ENCODE measurements at places on chromosomes 7 and 10. TPM values are rescaled to one million over a fixed set of nuclear protein-coding genes. Genes with fewer than 3 reads are reported as not detected.

DNA sequence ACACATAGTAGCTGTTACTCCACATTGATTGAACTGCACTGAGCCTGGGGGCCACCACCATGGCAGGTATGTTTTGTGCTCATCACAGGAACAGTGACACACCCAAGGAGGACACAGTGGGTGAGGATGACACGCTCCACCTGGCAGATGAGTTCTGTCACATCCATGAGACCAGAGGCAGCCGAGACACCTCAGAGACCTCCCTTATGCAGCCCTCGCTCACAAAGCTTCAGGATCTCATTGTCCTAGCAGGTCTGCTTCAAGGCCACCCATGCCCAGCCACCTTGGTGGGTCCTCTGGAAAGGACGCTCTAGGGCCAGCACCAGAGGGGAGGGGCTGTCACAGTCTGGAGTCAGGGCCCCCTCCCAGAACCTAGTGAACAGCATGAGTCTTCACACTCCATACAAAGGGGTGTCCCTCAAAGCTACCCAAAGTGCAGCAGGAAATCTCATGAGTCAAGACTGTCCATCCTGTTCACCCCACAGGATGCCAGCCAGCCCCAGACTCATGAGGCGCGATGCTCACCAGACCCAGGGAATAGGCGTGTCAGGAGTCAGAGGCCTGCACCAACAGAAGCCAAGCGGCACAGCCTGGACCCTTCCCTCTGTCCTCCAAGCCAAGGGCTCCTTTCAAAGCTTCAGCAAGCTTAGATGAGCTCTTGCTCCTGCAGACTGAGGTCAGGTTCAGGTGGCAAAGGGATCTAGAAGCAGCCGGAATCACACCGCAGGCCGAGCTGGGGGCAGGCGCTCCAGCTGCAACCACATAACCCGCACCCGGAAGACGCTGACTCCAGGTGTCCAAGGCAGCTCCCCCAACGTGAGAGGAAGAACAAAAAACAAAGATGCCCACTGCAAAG is 9.6 kb downstream of the FAM53B start:
- H3K36me3 ChIP-seq = peaks cover 8% of the 10 kb centered on the region
- H3K27ac ChIP-seq = peak overlapping the region; percentile 91
- H3K27me3 ChIP-seq = peaks cover 6% of the 10 kb centered on the region

DNA sequence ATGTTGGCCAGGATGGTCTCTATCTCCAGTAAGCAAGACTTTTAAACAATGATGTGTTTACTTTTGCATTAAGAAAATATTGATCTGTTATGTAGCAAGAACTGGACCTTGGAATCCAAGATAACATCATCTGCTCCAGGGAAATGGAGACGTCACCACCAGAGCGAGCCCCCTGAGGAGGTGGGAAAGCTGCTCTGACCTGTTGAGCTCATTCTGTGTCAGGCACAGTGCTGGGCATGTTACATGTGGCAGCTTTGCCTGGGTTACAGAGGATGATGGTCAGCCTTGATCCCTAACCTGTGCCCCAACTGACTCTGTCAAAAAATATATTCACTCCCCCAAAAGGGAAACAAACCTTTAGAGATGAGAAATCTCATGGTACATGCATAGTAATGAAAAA is 436.3 kb downstream of the SORCS1 start:
- no peaks in the 10 kb centered on the region for H3K27me3 ChIP-seq
- H3K4me1 ChIP-seq = no peaks in the 10 kb centered on the region
- H3K36me3 ChIP-seq = no peaks in the 10 kb centered on the region
- DNase-seq = no peak
- no peak overlapping the region for H3K4me3 ChIP-seq
- no peak overlapping the region for H3K27ac ChIP-seq

DNA sequence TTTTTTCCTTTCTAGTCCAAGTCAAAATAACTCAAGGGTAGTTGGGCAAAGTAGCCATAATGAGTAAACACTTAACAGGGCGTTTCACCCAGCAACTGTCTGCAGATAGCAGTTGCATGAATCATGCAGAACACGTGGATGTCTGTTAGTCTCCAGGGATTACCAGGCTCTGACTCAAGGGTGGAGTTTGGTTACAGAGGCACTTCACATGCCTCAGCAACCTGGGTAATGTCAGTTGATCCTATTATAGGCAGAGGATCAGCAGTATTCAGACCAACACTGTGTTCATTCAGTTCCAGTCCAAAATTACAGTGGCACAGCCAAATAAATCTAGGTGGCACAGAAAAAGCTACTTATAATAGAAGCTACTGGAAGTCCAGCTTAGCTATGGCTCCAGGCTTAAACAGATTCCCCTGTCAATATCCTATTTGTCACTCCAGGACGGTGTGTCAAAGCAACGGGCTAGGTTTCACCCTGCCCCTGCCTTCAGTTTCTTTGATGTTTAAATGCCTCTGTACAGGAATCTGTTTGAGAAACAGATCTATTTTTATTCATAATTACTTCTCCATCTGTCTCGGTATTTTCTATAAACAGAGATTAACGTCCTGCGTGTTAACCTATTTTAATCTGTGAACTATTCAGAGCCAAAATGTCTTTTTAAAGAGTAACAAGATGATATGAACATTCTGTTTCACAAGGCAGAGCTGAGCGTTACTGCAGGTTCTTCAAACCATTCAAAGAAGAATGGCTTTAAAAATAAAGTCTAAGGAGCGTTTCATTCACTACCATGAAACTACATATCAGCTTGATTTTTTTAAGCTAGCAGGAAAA is 162.6 kb upstream of the AKR1E2 start:
- no peak overlapping the region for H3K4me3 ChIP-seq
- H3K27ac ChIP-seq = no peak overlapping the region
- DNase-seq = peak; percentile 38
- H3K4me1 ChIP-seq = no peaks in the 10 kb centered on the region
- peaks cover 33% of the 10 kb centered on the region for H3K27me3 ChIP-seq
- no peaks in the 10 kb centered on the region for H3K36me3 ChIP-seq

- peaks cover 4% of the 10 kb centered on the region for H3K36me3 ChIP-seq
- H3K27me3 ChIP-seq = no peaks in the 10 kb centered on the region
- DNase-seq = no peak
- peak overlapping the region; percentile 47 for H3K4me3 ChIP-seq
Measured at GRCh38 chr10:102281102-102281487, 35.8 kb downstream of the GBF1 start.

Gene ECHDC3
- total RNA-seq = 4.3 TPM

DNA sequence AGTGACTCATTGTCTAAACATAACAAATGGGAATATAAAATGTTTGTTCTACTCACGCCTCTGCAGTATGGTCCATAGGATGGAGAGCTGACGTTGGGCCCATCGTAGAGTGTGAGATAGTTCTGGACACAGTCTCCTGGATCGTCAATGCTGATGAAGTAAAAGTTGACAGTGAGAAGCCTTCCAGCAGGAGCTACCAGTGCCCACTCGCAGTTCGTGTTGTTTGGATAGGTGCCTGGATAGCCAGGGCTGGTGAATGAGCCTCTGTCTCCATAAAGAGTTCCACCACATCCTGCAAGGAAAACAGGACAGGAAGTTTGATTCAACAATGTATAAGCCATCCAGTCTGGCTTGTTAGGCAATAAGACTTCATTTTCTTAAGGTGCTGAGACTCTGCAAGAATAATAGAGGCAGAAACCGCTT is 79.6 kb downstream of the OR13A1 start:
- peaks cover 6% of the 10 kb centered on the region for H3K4me1 ChIP-seq
- no peak for DNase-seq
- no peaks in the 10 kb centered on the region for H3K27me3 ChIP-seq
- H3K27ac ChIP-seq = no peak overlapping the region
- no peak overlapping the region for H3K4me3 ChIP-seq

DNA sequence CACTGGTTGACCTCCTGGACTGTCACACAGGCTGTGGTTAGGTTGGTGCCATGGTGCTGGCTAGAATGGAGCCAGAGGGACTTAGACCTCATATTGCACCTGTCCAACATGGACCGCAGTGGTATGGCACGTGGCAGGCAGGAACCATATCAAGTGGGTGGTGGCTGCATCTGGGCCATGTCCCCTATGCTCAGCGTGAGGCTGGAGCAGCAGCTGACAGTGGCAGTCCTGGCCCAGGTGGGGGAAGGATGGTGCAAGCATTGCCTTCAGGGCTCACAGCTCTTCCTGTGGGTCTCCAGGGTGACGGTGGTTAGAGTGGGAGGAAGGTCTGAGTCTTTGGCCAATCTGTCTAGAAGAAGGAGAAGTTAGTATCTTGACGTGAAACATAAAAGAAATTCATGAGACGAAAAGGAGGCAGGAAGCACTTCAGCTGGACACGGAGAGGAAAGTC is 54.5 kb upstream of the PFKFB3 start:
- H3K36me3 ChIP-seq = peaks cover 5% of the 10 kb centered on the region
- H3K4me3 ChIP-seq = peak overlapping the region; percentile 42
- peak overlapping the region; percentile 4 for H3K27ac ChIP-seq
- no peak for DNase-seq
- H3K4me1 ChIP-seq = peaks cover 82% of the 10 kb centered on the region

DNA sequence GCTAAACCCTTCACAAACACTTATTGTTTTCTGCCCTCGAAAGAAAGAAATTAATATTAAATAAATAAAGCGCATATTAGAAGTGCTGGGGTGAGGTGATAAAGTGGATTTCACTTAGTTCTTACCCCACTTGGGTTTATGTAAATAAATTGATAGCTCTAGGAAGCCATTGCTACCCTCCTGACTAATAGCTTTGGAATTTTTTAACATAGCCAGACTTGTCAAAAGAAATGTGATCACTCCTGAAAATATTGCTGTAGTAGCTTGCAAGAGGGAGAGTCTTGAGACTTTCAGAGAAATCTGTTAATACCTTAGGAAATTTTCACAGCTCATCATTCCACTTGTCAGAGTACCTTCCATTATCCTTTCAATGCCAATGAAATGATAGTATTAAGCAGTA is 7.6 kb downstream of the ARL5B start:
- no peaks in the 10 kb centered on the region for H3K27me3 ChIP-seq
- H3K36me3 ChIP-seq = peaks cover 7% of the 10 kb centered on the region
- no peak for DNase-seq
- peaks cover 39% of the 10 kb centered on the region for H3K4me1 ChIP-seq
- H3K27ac ChIP-seq = no peak overlapping the region
- no peak overlapping the region for H3K4me3 ChIP-seq

- no peak overlapping the region for H3K27ac ChIP-seq
- DNase-seq = peak; percentile 21
- H3K4me1 ChIP-seq = peaks cover 58% of the 10 kb centered on the region
- H3K27me3 ChIP-seq = no peaks in the 10 kb centered on the region
Measured at GRCh38 chr7:130365511-130366441, 14.5 kb upstream of the CPA1 start.

GRCh38 chr7:128424686-128425275 is 15.0 kb upstream of the IMPDH1 start:
- DNase-seq = no peak
- H3K27me3 ChIP-seq = peaks cover 15% of the 10 kb centered on the region

DNA sequence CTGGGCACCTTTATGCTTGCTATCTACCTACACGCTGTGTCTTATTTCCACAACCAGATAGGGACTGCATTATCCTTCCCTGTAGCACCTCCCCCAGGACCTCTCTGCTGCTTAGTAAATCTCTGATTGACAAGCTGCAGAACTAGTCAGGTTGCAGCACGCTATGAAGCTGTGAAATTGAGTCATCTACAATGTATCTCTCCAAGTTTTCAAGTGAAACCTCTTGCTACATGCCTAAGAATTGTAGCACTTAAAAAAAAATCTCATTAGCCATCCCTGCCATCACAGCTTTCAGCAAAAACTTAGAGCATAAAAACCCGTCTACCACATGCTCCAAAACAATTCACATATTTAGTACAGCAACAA is 69.7 kb upstream of the FGFR2 start:
- H3K4me3 ChIP-seq = no peak overlapping the region
- no peaks in the 10 kb centered on the region for H3K4me1 ChIP-seq
- H3K27ac ChIP-seq = no peak overlapping the region
- no peaks in the 10 kb centered on the region for H3K36me3 ChIP-seq
- DNase-seq = no peak
- peaks cover 24% of the 10 kb centered on the region for H3K27me3 ChIP-seq

Gene TRPV5
- 0.09 TPM for total RNA-seq

Gene TFR2
- total RNA-seq = 4.7 TPM

- peaks cover 6% of the 10 kb centered on the region for H3K36me3 ChIP-seq
- H3K27me3 ChIP-seq = no peaks in the 10 kb centered on the region
- H3K27ac ChIP-seq = no peak overlapping the region
- DNase-seq = no peak
- H3K4me1 ChIP-seq = peaks cover 21% of the 10 kb centered on the region
- H3K4me3 ChIP-seq = no peak overlapping the region
Measured at GRCh38 chr10:58331646-58332045, 3.2 kb upstream of the UBE2D1 start.

Gene IL2RA
- 1,110 TPM for total RNA-seq
